Small intestine (tissue), 16 donors: ENCODE measurements at places on chromosomes 5 and 9. TPM values are rescaled to one million over a fixed set of nuclear protein-coding genes. Genes with fewer than 3 reads are reported as not detected.

- no peak overlapping the region for H3K4me3 ChIP-seq
- H3K27me3 ChIP-seq = no peaks in the 10 kb centered on the region
- no peaks in the 10 kb centered on the region for H3K4me1 ChIP-seq
- no peak overlapping the region for H3K27ac ChIP-seq
- DNase-seq = no peak
- no peaks in the 10 kb centered on the region for H3K36me3 ChIP-seq
These were observed 79.0 kb downstream of the CDO1 start for GRCh38 chr5:115737452-115737851.

- H3K4me3 ChIP-seq = no peak overlapping the region
- H3K4me1 ChIP-seq = no peaks in the 10 kb centered on the region
- H3K27me3 ChIP-seq = no peaks in the 10 kb centered on the region
These were observed 145.7 kb downstream of the IRX1 start for GRCh38 chr5:3741374-3741770.

GRCh38 chr5:135322744-135323143 is 76.3 kb downstream of the MACROH2A1 start:
- H3K27me3 ChIP-seq = no peaks in the 10 kb centered on the region
- H3K4me3 ChIP-seq = no peak overlapping the region
- no peak overlapping the region for H3K27ac ChIP-seq
- DNase-seq = no peak
- H3K36me3 ChIP-seq = peaks cover 4% of the 10 kb centered on the region

DNA sequence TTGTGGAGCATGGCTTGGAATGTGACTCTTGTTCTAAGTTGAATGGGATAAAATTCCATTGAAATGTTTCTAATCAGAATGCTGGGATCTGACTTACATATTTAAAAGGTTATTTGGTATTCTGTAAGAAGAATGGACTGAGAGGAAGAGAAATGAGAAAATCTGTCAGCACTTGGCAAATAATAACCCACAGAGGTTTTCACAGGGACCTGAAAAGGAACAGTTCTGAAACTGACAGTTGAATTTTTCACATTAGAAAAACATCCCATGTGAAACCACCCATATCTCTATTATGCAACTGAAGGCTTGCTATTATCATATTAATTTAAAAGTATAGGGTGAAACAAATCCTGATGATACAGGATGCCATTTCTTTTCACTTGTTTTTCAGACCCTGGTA is 302.7 kb downstream of the EPB41L4A start:
- H3K4me1 ChIP-seq = no peaks in the 10 kb centered on the region
- H3K27ac ChIP-seq = no peak overlapping the region
- no peak overlapping the region for H3K4me3 ChIP-seq
- H3K27me3 ChIP-seq = no peaks in the 10 kb centered on the region
- H3K36me3 ChIP-seq = no peaks in the 10 kb centered on the region

- H3K4me3 ChIP-seq = no peak overlapping the region
- H3K4me1 ChIP-seq = no peaks in the 10 kb centered on the region
- H3K27me3 ChIP-seq = peaks cover 6% of the 10 kb centered on the region
- no peak overlapping the region for H3K27ac ChIP-seq
- H3K36me3 ChIP-seq = no peaks in the 10 kb centered on the region
- peak; percentile 43 for DNase-seq
These were observed 30.9 kb upstream of the SLC46A2 start for GRCh38 chr9:112921549-112921948.

GRCh38 chr9:100626949-100627348 is 49.1 kb downstream of the CAVIN4 start:
- H3K4me1 ChIP-seq = no peaks in the 10 kb centered on the region
- H3K27me3 ChIP-seq = no peaks in the 10 kb centered on the region
- H3K27ac ChIP-seq = no peak overlapping the region

- no peaks in the 10 kb centered on the region for H3K27me3 ChIP-seq
- H3K4me1 ChIP-seq = no peaks in the 10 kb centered on the region
- no peak overlapping the region for H3K27ac ChIP-seq
- no peaks in the 10 kb centered on the region for H3K36me3 ChIP-seq
These were observed 34.4 kb upstream of the GNE start for GRCh38 chr9:36292641-36293040.

DNA sequence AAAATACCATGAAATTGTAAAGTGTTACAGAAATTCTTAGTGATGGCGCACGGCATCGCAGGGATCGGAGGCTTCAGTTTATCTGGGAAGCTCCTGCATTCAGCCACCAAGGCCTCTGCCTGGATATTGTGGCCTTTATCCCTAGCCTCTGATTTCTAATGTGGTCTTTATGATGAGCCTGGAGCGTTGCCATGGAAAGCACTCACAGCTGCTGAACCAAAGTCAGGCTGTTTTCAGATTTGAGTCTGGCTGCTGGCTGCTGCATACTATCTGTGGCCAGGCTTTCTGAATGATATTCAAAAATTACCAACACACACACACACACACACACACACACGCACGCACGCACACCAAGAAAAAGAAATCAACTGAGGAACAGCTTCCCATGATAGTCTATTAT is 101.1 kb upstream of the ZNF366 start:
- no peaks in the 10 kb centered on the region for H3K27me3 ChIP-seq
- no peaks in the 10 kb centered on the region for H3K4me1 ChIP-seq
- no peak for DNase-seq
- H3K4me3 ChIP-seq = no peak overlapping the region

DNA sequence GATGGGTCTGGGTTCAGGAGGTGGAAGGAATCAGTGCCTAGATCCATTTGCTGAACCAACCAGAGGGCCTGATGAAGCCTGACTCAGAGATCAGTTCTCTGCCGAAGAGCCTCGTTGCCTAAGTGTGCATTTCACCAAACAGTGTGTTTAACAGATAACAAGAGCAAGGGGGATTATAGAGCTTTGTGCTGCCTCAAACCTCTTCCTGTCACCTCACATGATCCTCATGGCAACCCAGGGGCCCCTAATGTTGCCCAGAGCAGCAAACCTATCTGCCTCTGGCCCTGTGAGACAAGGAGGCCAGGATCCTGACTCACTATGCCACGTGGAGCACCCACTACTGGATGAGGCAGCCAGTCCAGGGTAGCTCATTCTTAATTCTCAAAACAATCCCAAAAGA is 66.3 kb upstream of the EPB41L4B start:
- no peaks in the 10 kb centered on the region for H3K27me3 ChIP-seq
- no peaks in the 10 kb centered on the region for H3K4me1 ChIP-seq
- DNase-seq = no peak
- H3K4me3 ChIP-seq = no peak overlapping the region

DNA sequence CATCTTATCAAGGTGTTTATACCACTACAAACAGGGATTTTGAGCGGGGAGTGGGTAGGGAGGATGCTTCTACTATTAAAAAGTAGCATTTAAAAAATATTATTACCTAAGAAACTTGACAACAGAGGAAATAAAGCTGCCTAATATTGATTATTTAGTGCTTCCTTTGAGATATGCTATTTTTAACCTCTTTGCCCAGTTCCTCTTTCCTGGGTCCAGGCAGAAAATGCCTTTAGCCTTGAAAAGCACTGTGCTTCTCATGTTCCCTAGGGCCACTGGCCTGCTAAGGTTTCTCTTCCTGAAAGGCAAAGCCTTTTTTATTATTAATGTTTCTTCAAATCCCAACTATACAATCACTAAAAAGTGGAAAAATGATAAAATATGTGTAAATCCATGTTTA is 217.2 kb upstream of the HAPLN1 start:
- H3K4me1 ChIP-seq = no peaks in the 10 kb centered on the region
- H3K27ac ChIP-seq = no peak overlapping the region
- no peak for DNase-seq
- H3K27me3 ChIP-seq = no peaks in the 10 kb centered on the region
- no peak overlapping the region for H3K4me3 ChIP-seq

GRCh38 chr5:66144834-66145390 is 812 bp downstream of the SREK1 start:
- H3K4me1 ChIP-seq = no peaks in the 10 kb centered on the region
- H3K36me3 ChIP-seq = no peaks in the 10 kb centered on the region
- H3K4me3 ChIP-seq = peak overlapping the region; percentile 75

DNA sequence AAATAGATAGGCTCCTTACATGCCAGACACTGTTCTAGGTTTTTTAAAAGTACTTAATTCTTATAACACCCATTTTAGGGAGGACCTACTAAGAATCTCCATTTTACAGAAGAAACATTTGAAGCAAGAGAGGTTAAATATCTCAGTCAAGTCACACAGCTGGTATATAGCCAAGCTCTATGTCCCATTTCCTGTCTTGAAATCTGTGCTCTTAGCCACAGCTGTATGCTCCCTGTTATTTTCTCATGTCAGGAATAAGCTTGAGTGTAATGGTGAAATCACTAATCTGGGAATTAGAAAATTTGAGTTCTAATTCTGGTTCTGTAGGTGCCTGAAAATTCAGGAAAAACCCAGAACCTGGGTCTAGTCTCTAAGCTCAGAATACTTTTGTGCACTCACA is 208.7 kb downstream of the BRINP1 start:
- no peak for DNase-seq
- no peaks in the 10 kb centered on the region for H3K27me3 ChIP-seq
- H3K27ac ChIP-seq = no peak overlapping the region
- no peaks in the 10 kb centered on the region for H3K36me3 ChIP-seq
- H3K4me3 ChIP-seq = no peak overlapping the region

- H3K4me3 ChIP-seq = no peak overlapping the region
- H3K36me3 ChIP-seq = no peaks in the 10 kb centered on the region
- DNase-seq = peak; percentile 43
- H3K4me1 ChIP-seq = peaks cover 10% of the 10 kb centered on the region
- no peaks in the 10 kb centered on the region for H3K27me3 ChIP-seq
- peak overlapping the region; percentile 80 for H3K27ac ChIP-seq
These were observed 4.6 kb downstream of the EPB41L4B start for GRCh38 chr9:109316207-109316640.

DNA sequence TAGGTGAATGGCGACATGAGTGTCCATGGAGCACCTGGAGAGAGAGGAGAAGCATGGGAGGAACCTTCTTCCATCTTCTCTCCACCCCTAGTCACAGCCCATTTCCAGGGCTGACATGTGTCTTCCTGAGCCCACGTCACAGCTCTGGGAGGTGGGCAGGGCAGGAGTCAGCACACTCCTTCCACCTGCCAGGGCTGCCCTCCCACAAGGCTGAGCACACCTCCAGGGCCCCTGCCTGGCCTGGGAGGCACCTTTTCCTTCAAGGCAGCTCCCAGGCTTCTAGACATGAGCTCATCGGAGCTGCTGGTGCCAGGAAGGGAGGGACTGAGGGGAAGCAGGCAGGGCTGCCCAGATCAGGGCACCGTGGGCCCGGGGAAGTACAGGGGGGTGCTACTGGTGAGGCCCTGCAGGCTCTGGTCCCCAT is 13.6 kb upstream of the SYNPO start:
- H3K27me3 ChIP-seq = no peaks in the 10 kb centered on the region
- peaks cover 31% of the 10 kb centered on the region for H3K4me1 ChIP-seq
- no peak for DNase-seq
- no peaks in the 10 kb centered on the region for H3K36me3 ChIP-seq
- no peak overlapping the region for H3K27ac ChIP-seq

- DNase-seq = no peak
- no peaks in the 10 kb centered on the region for H3K27me3 ChIP-seq
- no peaks in the 10 kb centered on the region for H3K4me1 ChIP-seq
- H3K4me3 ChIP-seq = no peak overlapping the region
- no peak overlapping the region for H3K27ac ChIP-seq
These were observed 18.7 kb upstream of the ZNF608 start for GRCh38 chr5:124764992-124765611.

GRCh38 chr9:4324513-4324912 is 24.6 kb upstream of the GLIS3 start:
- H3K36me3 ChIP-seq = no peaks in the 10 kb centered on the region
- no peak overlapping the region for H3K4me3 ChIP-seq
- H3K4me1 ChIP-seq = no peaks in the 10 kb centered on the region
- H3K27ac ChIP-seq = no peak overlapping the region
- no peak for DNase-seq
- H3K27me3 ChIP-seq = no peaks in the 10 kb centered on the region

DNA sequence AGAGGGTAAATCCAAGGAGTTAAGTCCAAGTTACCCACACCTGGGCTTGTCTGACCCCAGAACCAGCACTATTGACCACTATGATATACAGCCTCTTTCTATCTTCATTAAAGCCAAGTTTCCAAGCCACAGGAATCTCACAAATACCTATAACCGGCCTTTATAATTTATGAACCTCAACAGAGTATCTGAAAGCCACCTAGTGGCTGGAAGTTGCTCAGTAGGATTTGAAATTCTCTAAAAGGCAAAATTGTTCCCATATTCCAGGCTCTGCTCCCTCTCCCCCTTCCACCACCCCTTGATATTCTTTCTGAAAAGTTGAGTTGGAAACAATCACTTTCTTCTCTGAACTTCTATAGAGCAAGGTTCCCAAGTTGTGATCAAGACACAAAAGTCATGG is 106.4 kb upstream of the GPR151 start:
- no peaks in the 10 kb centered on the region for H3K27me3 ChIP-seq
- no peak overlapping the region for H3K27ac ChIP-seq
- H3K36me3 ChIP-seq = no peaks in the 10 kb centered on the region
- DNase-seq = no peak
- H3K4me1 ChIP-seq = no peaks in the 10 kb centered on the region

DNA sequence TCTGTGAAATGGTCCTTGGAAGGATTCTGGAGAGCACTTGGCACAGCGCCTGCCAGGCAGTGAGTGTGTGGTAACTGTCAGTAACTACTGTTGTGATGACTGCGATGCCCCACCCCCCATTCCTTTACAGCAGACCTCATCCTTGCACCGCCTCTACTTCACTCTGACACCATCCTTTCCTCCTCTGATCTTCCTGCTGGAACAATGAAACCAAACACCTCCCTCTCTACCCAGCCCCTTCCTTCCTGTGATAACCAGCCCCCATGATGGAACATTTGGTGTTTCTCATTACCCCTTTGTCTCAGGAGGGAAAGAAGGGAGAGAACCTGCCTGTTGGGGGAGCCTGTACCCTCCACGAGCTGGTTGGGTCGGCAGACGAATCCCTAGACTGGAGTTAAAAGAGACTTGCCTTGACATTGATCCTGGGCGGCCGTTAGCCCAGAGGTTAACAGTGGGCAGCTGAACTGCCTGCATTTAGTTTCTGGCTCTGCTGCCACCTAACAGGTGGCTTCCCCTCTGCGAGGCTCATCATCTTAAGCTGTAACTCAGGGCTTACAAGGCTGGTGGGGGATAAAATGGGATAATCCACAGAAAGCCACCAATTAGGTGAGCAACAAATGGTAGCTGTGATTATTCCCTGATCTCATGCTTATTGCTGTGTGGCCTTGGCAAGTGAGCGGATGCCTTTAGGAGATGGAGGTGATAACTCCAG is 34.2 kb upstream of the GRPEL2 start:
- no peak overlapping the region for H3K4me3 ChIP-seq
- H3K4me1 ChIP-seq = no peaks in the 10 kb centered on the region
- H3K27ac ChIP-seq = no peak overlapping the region
- H3K36me3 ChIP-seq = no peaks in the 10 kb centered on the region
- no peak for DNase-seq

Gene ELAVL2
- 0.30 TPM for polyA plus RNA-seq

Gene LCN15
- polyA plus RNA-seq = 0.46 TPM

Gene XRCC4
- 9.1 TPM for polyA plus RNA-seq

Gene ANKH
- 40.6 TPM for polyA plus RNA-seq

Gene DIAPH1
- polyA plus RNA-seq = 97.3 TPM

Gene CEL
- 463 TPM for polyA plus RNA-seq

Gene FBXL17
- polyA plus RNA-seq = 8.3 TPM

Gene SLC1A3
- polyA plus RNA-seq = 4.8 TPM

Gene HRCT1
- polyA plus RNA-seq = 17.8 TPM

Gene MYMK
- not detected for polyA plus RNA-seq

Gene PTPRD
- 5.6 TPM for polyA plus RNA-seq
